Stimulated activated CD4-positive, alpha-beta T cell treated with anti-CD3 and anti-CD28 coated beads, Interleukin-15, amount 100 ng/mL, for 24 hours (primary cell): ENCODE measurements at places on chromosomes 6 and 20.

- DNase-seq = no peak
These were observed 47.6 kb downstream of the TFAP2C start for GRCh38 chr20:56676679-56677078.

GRCh38 chr6:42694586-42694985 is 27.8 kb downstream of the PRPH2 start:
- DNase-seq = no peak

GRCh38 chr6:137602313-137603197 is 108.4 kb upstream of the OLIG3 start:
- DNase-seq = no peak

GRCh38 chr6:127914240-127914639 is 13.4 kb upstream of the THEMIS start:
- no peak for DNase-seq

- DNase-seq = no peak
These were observed 72.4 kb upstream of the NHSL1 start for GRCh38 chr6:138571585-138572166.

DNA sequence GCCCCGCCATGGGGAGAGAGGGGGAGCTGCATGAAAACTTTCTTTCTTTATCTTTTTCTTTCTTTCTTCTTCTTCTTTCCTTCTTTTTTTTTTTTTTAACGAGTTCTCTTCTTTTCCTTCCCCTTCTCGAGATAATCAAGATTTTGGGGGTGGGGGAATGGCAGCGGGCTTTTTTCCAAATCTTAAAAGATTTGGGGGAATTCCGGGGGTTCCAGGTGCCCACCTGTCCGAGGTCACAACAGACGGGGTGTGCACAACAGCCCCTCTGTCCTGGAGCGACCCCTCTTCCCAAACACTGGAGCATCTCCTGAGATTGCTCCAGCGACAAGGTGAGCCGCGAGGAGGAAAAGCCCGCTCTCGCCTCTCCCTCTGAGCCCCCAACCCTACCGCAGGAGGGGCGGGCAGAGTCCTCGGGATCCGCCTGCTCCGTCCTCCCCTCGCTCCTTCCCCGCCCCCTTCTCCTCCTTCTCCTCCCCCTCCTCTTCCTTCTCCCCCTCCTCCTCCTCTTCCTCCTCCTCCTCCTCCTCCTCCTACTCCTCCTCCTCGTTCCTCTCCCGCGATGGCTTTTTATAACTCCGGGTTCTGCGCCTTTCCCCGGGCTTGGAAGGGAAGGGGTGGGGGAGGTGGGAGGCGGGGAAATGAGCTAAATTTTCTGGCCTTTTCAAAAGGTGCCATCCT is 689 bp upstream of the KCNB1 start:
- DNase-seq = no peak

GRCh38 chr6:113411011-113411410 is 446.1 kb upstream of the MARCKS start:
- DNase-seq = no peak

GRCh38 chr20:47878601-47879027 is 93.3 kb upstream of the SULF2 start:
- DNase-seq = no peak

- no peak for DNase-seq
These were observed 24.6 kb downstream of the MAS1 start for GRCh38 chr6:159915397-159915796.

GRCh38 chr6:63525186-63525878 is 46.9 kb upstream of the LOC128125822 start:
- DNase-seq = no peak

- peak; percentile 18 for DNase-seq
These were observed 1.1 kb upstream of the BEND6 start for GRCh38 chr6:56953597-56954402.

- peak; percentile 75 for DNase-seq
These were observed 35.9 kb downstream of the PLCG1 start for GRCh38 chr20:41173161-41173721.

DNA sequence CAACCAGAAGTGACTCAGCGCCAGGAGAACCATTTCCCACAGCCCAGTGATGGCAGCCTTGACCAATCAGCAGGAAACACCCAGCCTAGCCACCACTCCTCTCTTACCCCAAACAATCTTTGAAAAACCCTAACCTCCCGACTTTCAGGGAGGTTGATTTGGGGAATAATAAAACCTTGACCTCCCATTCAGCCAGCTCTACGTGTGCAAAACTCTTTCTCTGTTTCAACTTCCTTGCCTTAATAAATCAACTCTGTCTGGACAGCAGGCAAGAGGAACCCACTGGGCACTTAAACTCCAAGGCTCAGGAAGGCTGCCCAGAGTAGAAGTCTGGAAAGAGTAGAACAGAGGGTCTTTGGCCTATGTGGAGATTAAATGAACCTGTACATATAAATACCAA is 35.0 kb downstream of the SERPINB1 start:
- no peak for DNase-seq

DNA sequence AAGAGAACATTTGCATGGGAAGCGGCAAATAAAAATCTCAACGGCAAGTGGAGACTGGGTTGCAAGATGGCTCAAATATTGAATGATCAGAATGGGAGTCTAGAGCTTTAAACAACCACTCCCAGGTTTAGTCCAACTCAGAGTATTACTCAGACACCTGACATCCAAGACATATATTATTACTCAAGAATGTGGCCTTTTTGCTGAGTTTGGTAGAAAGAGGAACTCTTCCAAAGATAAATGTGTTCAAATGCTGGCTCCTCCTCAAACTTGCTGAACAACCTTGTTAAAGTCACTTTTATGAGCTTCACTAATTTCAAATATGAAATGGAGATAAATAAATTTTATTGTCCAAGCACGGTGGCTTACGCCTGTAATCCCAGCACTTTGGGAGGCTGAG is 77.8 kb downstream of the ESR1 start:
- no peak for DNase-seq

DNA sequence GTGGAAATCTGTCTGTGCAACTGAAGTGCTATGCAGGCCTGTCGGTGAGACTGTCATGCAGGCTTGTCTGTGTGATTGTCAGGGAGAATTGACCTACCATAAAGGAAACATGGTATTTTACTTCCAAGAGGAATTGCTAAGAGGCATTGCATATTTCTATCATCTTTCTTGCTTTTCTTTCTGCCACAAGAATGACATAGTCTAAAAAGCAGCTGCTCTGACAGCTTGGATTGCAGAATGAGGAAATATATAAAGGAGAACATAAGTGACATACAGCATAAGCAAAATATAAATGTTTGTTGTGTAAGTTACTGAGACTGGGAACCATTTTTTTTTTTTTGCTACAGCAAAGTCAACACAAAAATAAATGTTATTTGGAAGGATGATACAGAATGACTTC is 105.1 kb downstream of the MANEA start:
- DNase-seq = no peak

DNA sequence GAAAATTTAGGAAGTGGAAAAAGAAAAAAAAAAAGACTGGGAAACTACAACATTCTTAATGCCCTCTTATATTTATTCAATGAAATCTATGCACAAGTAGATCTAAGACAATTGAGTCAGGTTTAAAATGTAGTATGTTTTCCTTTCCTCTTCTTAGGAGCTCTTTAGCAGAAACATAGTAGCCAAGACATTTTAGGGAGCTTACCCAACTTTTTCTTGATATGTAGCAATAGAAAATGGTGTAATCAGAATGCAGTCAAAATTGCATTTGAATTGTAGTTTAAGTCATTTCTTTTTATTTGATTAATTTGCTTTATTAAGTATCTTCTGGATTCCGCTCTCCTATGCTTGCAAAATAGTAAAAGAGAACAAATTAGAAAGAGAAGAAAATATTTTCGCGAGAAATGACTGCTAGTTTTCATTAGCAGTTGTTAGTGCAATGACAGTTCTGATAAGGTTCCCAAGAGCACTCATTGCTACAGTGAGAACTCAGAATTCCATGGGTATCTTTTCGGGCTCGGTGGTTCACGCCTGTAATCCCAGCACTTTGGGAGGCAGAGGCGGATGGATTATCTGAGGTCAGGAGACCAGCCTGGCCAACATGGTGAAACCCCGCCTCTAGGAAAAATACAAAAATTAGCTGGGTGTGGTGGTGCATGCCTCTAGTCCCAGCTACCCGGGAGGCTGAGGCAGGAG is 52.2 kb downstream of the JARID2 start:
- DNase-seq = no peak

DNA sequence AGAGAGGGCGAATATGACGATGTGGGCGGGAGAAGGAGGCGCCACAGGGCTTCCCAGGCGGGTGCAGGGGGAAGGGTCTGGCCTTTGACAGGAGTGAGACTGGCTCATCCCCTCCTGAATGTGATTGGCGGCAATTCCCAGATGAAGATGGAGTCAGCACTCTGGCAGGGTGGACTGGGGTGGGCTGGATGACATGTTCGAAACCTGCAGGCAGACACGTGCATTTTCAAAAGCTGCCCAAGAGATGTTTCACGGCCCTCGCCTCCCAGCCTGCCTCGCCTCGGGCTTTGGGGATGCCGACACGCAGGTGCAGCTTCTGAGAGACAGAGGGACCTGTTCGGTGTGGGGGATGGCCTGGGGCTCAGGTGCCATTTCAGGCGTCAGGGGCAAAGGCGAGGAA is 66.8 kb upstream of the AFDN start:
- no peak for DNase-seq

DNA sequence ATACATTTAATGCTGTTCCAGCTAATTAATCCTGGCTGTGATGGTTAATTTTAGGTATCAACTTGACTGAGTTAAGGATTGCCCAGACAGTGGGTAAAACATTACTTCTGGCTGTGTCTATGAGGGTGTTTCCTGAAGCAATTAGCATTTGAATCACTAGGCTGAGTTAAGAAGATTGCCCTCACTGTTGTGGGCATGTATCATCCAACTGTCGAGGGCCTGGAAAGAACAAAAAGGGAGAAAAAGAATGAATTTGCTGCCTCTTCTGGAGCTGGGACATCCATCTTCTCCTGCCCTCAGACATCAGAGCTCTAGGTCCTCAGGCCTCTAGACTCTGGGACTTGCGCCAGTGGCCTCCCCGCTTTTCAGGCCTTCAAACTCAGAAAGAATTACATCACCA is 34.3 kb downstream of the SDHAF4 start:
- no peak for DNase-seq

GRCh38 chr6:159617444-159617843 is 75.6 kb downstream of the SOD2 start:
- no peak for DNase-seq

GRCh38 chr6:11615214-11615602 is 77.7 kb downstream of the TMEM170B start:
- no peak for DNase-seq

GRCh38 chr6:96576221-96576620 is 13.3 kb downstream of the FHL5 start:
- no peak for DNase-seq

DNA sequence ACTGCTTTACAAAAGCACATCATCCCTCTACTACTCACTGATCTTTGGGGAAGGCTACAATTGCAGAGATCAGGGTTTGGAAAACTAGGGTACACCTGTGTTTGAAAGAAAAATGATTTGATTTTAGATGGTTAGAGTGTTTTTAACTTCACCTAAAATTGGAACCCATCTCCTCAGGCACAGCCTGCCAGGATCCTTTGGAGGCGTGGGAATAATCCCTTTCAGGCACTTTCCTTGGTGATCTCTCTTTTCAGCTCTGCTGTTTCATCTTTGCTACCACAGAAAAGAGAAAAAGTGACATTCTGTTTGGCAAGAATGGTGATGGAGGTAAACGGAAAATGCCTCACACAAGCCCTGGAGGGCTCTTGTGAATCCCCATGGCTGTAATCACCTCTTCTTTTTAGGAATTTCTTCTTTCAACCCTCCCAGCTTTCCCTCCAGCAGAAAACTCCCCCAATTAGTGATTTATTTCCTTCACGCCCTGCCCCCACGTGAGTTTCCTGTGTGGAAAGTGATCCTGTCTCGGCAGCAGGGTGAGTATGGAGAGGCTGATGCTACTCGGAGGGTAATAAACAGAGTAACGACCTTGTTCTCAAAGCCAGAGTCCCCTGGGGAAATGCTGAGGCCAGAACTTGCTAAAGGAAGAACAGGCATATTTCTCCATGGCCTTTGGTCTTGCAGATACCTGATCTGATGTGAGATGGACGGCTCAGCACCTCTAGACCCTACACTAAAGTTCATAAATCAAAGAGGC is 9.2 kb downstream of the KCNG1 start:
- DNase-seq = no peak

DNA sequence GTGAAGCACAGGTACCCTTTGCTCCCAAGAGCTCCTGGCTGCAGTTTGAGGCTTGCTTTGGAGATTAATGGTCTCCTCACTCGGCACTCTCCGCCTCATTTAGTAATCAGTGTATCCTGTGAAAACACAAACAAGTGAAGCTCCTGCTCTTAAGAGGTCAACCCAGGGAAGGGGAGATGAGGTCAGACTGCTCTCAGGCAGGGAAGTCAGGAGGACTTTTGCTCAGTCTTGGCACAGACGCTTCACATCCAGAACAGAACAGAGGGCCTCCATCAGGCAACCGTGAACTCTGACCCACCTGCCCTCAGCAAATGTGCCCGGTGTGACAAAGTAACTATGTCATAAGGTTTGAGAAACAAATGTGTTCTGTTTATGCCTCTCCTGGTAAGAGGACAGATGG is 428.8 kb upstream of the JARID2 start:
- no peak for DNase-seq

- DNase-seq = no peak
These were observed 17.6 kb upstream of the EYA4 start for GRCh38 chr6:133223452-133224029.

- DNase-seq = no peak
These were observed 376.6 kb downstream of the GRIK2 start for GRCh38 chr6:101770116-101770515.
